Smooth muscle cell of bladder (primary cell): ENCODE measurements at places on chromosomes 2 and 18. TPM values are rescaled to one million over a fixed set of nuclear protein-coding genes. Genes with fewer than 3 reads are reported as not detected.

The E2F6 gene
- 7.8 and 9.0 TPM in 2 replicates for total RNA-seq

The THAP4 gene
- 43.8 and 48.3 TPM in 2 replicates for total RNA-seq

The TRIM43 gene
- total RNA-seq, result not detected in 2 replicates

The SLC9A4 gene
- under 0.01 TPM in 1 of 2 replicates, not detected in the other for total RNA-seq

The ASPRV1 gene
- 0.14 and 0.28 TPM in 2 replicates for total RNA-seq

The RIOK3 gene
- 76.2 and 76.5 TPM in 2 replicates for total RNA-seq

The DNER gene
- 0.43 and 0.83 TPM in 2 replicates for total RNA-seq

The TYW5 gene
- 5.4 and 5.8 TPM in 2 replicates for total RNA-seq

The FAM117B gene
- 5.4 and 10.5 TPM in 2 replicates for total RNA-seq

The TBC1D8 gene
- total RNA-seq, result 17.2 and 18.9 TPM in 2 replicates

The RGPD3 gene
- total RNA-seq, result 0.09 and 0.14 TPM in 2 replicates

The EVA1A gene
- total RNA-seq, result 13.2 and 13.4 TPM in 2 replicates

The SMYD1 gene
- not detected in 2 replicates for total RNA-seq

The POTEE gene
- total RNA-seq, result not detected in 2 replicates

The CNTNAP5 gene
- not detected in 2 replicates for total RNA-seq

The L3MBTL4 gene
- under 0.01 and 0.28 TPM in 2 replicates for total RNA-seq

The DYNAP gene
- not detected in 2 replicates for total RNA-seq

The EML6 gene
- total RNA-seq, result 1.8 and 5.5 TPM in 2 replicates

The GCG gene
- total RNA-seq, result 0.14 TPM in 1 of 2 replicates, not detected in the other

The METTL5 gene
- total RNA-seq, result 33.8 and 36.2 TPM in 2 replicates

The AQP12A gene
- not detected in 2 replicates for total RNA-seq

The EFR3B gene
- 0.71 and 1.4 TPM in 2 replicates for total RNA-seq

The TIMM21 gene
- total RNA-seq, result 20.9 and 33.4 TPM in 2 replicates

The SAG gene
- not detected in 2 replicates for total RNA-seq

The LIMS2 gene
- total RNA-seq, result 2.8 and 3.1 TPM in 2 replicates

The LAMA1 gene
- 11.7 and 55.3 TPM in 2 replicates for total RNA-seq

The UGT1A3 gene
- not detected in 2 replicates for total RNA-seq

The TUBA3E gene
- not detected in 2 replicates for total RNA-seq

The LYG2 gene
- total RNA-seq, result not detected in 2 replicates

The UPP2 gene
- not detected in 2 replicates for total RNA-seq

The METTL8 gene
- total RNA-seq, result 6.4 and 10.0 TPM in 2 replicates
